CD4-positive, CD25-positive, alpha-beta regulatory T cell (primary cell): ENCODE measurements at places on chromosomes 11 and 22. TPM values are rescaled to one million over a fixed set of nuclear protein-coding genes. Genes with fewer than 3 reads are reported as not detected.

- no peaks in the 10 kb centered on the region for H3K36me3 ChIP-seq
- H3K4me3 ChIP-seq = no peak overlapping the region
- H3K4me1 ChIP-seq = peaks cover 10% of the 10 kb centered on the region
- DNase-seq = no peak
- peaks cover 4% of the 10 kb centered on the region for H3K27me3 ChIP-seq
- no peak overlapping the region for H3K27ac ChIP-seq
Measured at GRCh38 chr11:57571606-57572005, 4.1 kb upstream of the UBE2L6 start.

DNA sequence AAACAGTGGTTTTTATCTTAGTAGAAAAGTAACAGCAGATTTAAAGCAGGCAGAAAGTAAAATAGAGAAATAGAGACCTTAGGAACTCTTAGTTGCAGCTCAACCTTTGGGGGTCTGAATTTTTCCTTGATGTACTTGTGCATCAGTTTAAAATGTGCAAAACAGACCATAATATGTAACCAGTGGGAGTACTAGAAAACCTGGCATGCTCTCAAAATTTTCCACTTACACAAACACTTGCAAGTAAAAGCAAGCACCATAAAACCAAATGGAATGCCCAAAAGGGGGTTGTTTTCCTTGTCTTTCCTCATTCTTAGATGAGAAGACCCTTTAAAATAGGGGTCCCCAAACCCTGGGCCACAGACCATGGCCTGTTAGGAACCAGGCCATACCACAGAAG is 12.9 kb upstream of the MRGPRE start:
- no peaks in the 10 kb centered on the region for H3K36me3 ChIP-seq
- H3K4me1 ChIP-seq = no peaks in the 10 kb centered on the region
- DNase-seq = no peak
- no peak overlapping the region for H3K27ac ChIP-seq

- DNase-seq = no peak
- H3K4me3 ChIP-seq = no peak overlapping the region
- H3K27ac ChIP-seq = no peak overlapping the region
- H3K4me1 ChIP-seq = no peaks in the 10 kb centered on the region
Measured at GRCh38 chr11:119706887-119707286, 22.1 kb downstream of the NECTIN1 start.

- H3K4me1 ChIP-seq = no peaks in the 10 kb centered on the region
- H3K36me3 ChIP-seq = no peaks in the 10 kb centered on the region
- peaks cover 31% of the 10 kb centered on the region for H3K27me3 ChIP-seq
- no peak overlapping the region for H3K4me3 ChIP-seq
Measured at GRCh38 chr22:36700711-36701670, 2.6 kb downstream of the CACNG2 start.

DNA sequence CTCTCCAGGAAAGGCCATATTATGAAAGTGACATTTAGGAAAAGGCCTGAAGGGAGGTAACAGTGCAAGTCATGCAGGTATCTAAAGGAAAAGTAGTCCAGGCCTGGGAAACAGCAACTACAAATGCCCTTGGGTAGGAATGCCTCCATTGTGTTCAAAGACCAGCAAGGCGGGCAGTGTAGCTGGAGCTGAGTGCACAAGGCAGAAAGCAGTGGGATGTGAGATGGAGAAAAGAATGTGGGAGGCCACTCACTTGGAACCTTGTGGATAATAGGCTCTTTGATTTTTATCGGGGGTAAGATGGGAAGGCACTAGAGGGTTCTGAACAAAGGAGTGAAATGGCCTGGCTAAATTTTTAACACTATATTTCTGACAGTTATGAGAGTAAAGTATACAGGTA is 188.6 kb downstream of the PGR start:
- no peaks in the 10 kb centered on the region for H3K4me1 ChIP-seq
- H3K4me3 ChIP-seq = no peak overlapping the region
- no peak for DNase-seq

GRCh38 chr11:119481021-119481666 is 58.2 kb upstream of the THY1 start:
- no peaks in the 10 kb centered on the region for H3K36me3 ChIP-seq
- H3K4me3 ChIP-seq = no peak overlapping the region
- H3K4me1 ChIP-seq = peaks cover 3% of the 10 kb centered on the region
- peak; percentile 38 for DNase-seq
- no peak overlapping the region for H3K27ac ChIP-seq

- peak overlapping the region; percentile 5 for H3K4me3 ChIP-seq
- no peaks in the 10 kb centered on the region for H3K36me3 ChIP-seq
- DNase-seq = no peak
- H3K4me1 ChIP-seq = peaks cover 36% of the 10 kb centered on the region
- H3K27ac ChIP-seq = no peak overlapping the region
- H3K27me3 ChIP-seq = peaks cover 20% of the 10 kb centered on the region
Measured at GRCh38 chr22:37808294-37808657, 542 bp downstream of the GCAT start.

DNA sequence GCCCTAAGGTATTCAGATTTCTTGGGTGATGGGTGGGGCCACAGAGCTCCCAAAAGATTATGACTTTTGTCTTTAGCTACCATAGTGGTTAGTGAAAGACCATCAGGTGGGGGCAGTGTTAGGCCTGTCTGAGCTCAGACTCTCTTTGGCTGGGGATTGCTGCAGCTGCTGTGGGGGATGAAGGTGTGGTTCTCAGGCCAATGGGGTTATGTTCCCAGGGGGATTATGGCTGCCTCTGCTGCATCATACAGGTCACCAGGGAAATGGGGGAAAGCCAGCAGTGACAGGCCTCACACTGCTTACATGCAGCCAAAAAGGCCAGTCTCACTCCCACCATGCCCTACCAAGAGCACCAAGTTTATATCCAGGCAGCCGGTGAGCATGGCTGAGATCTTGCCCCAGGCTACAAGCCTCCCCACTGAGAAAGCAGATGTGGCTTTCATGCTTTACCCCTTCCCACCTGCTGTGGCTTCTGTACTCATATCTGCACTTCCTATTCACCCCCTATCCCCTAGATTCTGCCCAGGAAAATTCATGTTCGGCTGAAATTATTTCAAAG is 24.8 kb downstream of the CNTF start:
- H3K4me3 ChIP-seq = no peak overlapping the region
- no peaks in the 10 kb centered on the region for H3K27me3 ChIP-seq
- no peaks in the 10 kb centered on the region for H3K36me3 ChIP-seq
- no peak overlapping the region for H3K27ac ChIP-seq
- no peaks in the 10 kb centered on the region for H3K4me1 ChIP-seq

- no peaks in the 10 kb centered on the region for H3K4me1 ChIP-seq
- no peaks in the 10 kb centered on the region for H3K36me3 ChIP-seq
- no peak for DNase-seq
- no peak within 1 kb of the TSS for H3K4me3 ChIP-seq
Measured at GRCh38 chr11:112260490-112260889, at the start of gene PLET1. Gene PLET1, minus strand, starts transcription at chr11:112260860. Its CDS starts 271 bp downstream, at chr11:112260589.

- no peaks in the 10 kb centered on the region for H3K36me3 ChIP-seq
- DNase-seq = no peak
- peaks cover 6% of the 10 kb centered on the region for H3K27me3 ChIP-seq
- no peak overlapping the region for H3K27ac ChIP-seq
- no peak overlapping the region for H3K4me3 ChIP-seq
- peaks cover 6% of the 10 kb centered on the region for H3K4me1 ChIP-seq
Measured at GRCh38 chr11:61554172-61554988, 26.5 kb downstream of the SYT7 start.

DNA sequence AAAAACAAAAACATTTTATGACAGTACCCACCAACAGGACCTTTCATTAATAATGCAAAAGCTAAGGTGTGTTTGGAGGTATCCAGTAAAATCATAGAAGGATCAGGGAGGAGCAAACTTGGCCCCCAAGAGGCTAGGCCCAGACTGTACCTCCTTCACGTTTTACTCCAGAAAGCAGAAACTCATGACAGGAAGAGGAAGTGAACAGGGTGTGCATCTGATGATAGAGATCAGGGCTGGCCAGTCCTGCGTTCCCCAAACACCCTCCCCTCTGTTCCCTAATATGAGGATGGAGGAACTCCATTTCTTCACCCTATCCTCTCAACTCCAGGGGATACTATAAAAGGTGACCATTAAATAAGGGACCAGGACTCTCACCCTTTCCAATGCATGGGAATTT is 10.2 kb upstream of the MS4A12 start:
- no peaks in the 10 kb centered on the region for H3K4me1 ChIP-seq
- no peak overlapping the region for H3K4me3 ChIP-seq
- H3K27ac ChIP-seq = no peak overlapping the region
- no peaks in the 10 kb centered on the region for H3K27me3 ChIP-seq
- H3K36me3 ChIP-seq = no peaks in the 10 kb centered on the region

- no peaks in the 10 kb centered on the region for H3K4me1 ChIP-seq
- no peak overlapping the region for H3K4me3 ChIP-seq
- no peak for DNase-seq
- H3K27me3 ChIP-seq = no peaks in the 10 kb centered on the region
- peaks cover 42% of the 10 kb centered on the region for H3K36me3 ChIP-seq
Measured at GRCh38 chr11:72308226-72309073, 64.5 kb upstream of the PHOX2A start.

- no peaks in the 10 kb centered on the region for H3K4me1 ChIP-seq
- H3K36me3 ChIP-seq = no peaks in the 10 kb centered on the region
- no peak overlapping the region for H3K4me3 ChIP-seq
- DNase-seq = no peak
- no peaks in the 10 kb centered on the region for H3K27me3 ChIP-seq
Measured at GRCh38 chr11:15476371-15476917, 361.7 kb downstream of the INSC start.

GRCh38 chr11:12592283-12592682 is 81.9 kb upstream of the TEAD1 start:
- H3K4me1 ChIP-seq = peaks cover 3% of the 10 kb centered on the region
- DNase-seq = no peak

DNA sequence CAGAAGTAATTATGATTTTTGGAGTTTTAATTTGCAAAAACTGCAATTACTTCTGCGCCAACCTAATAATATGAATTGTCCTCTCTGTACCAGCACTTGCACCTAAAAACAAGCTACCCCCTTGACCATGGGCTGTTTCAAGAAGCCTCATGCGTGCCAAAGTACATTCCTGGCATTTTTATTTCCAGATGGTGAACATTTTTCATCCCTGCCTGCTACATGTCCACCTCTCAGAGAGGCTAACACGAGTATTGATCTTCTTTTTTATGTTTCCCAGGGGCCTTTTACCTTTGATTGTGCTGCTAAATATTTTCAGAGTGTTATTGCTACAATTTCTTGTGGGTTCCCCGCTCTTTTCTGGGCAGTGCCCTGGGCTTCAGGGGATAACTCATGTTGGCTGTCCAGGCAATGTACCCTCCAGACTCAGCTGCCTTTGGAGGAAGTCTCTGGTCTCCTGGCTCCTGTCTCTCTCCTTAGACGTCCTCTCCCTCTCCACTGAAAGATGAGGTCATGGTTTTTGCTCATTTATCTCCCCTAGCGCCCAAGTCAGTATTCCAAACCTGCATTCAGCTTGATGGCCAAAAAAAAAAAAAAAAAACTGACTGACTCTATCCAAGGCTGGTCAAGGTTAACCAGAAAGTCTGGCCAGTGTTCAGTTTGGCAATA is 86.2 kb upstream of the ASPHD2 start:
- no peak overlapping the region for H3K4me3 ChIP-seq
- no peaks in the 10 kb centered on the region for H3K36me3 ChIP-seq
- H3K27me3 ChIP-seq = peaks cover 4% of the 10 kb centered on the region
- no peak for DNase-seq

DNA sequence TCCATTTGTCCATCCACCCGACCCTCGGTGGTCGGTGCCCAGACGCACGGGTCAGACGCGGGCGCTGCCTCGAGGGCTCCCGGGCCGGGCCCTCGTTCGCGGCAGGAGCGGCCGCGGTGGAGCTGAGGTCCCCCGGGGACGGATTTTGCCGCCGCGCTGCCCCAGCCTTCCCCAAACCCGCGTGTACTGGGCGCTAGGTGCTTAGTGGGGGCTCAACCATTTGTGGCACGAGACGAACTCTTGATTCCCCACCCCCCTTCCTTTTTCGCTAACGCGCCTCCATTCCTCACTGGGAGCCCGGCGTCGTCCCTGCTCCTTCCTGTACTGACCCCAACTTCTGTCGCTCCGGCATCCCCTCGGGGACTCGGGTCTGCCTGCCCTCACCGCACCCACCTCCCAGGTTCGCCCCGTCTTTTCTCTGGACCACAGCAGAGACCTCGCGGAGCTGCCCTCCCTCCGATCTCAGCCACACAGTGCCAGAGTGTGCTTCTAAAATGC is 789 bp upstream of the CBX7 start:
- no peak for DNase-seq
- H3K27ac ChIP-seq = peak overlapping the region; percentile 85
- H3K4me1 ChIP-seq = peaks cover 47% of the 10 kb centered on the region
- H3K27me3 ChIP-seq = peaks cover 3% of the 10 kb centered on the region
- H3K36me3 ChIP-seq = peaks cover 6% of the 10 kb centered on the region
- H3K4me3 ChIP-seq = peak overlapping the region; percentile 37

- no peak overlapping the region for H3K27ac ChIP-seq
- H3K4me1 ChIP-seq = no peaks in the 10 kb centered on the region
- no peaks in the 10 kb centered on the region for H3K27me3 ChIP-seq
- no peak overlapping the region for H3K4me3 ChIP-seq
- no peaks in the 10 kb centered on the region for H3K36me3 ChIP-seq
Measured at GRCh38 chr11:60100516-60100915, 12.1 kb downstream of the MS4A2 start.

- no peak for DNase-seq
- H3K27ac ChIP-seq = no peak overlapping the region
- H3K36me3 ChIP-seq = no peaks in the 10 kb centered on the region
Measured at GRCh38 chr11:44946263-44946662, 4.4 kb downstream of the TP53I11 start.

DNA sequence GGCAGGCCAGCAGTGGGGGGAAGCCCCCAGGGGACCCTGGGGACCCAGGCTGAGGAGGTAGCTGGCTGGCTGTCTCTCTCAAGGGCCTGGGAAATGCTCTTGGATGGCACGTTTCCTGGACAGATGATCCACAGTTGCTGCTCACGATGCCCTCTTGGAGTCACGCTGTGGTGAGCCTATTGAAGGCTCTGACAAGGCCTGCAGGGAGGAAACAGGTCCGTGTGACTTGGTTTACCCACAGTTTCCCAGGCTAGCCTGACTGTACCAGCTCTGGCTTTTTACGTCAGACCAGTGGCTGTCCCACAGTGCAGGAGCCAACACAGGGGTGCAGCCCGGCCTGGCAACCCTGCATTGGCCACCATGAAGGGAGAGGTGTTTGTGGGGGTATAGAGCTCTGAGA is 29.2 kb upstream of the PPARA start:
- H3K36me3 ChIP-seq = no peaks in the 10 kb centered on the region
- DNase-seq = no peak
- H3K4me1 ChIP-seq = peaks cover 12% of the 10 kb centered on the region
- H3K27me3 ChIP-seq = no peaks in the 10 kb centered on the region
- H3K4me3 ChIP-seq = no peak overlapping the region

- no peaks in the 10 kb centered on the region for H3K4me1 ChIP-seq
- H3K27me3 ChIP-seq = peaks cover 4% of the 10 kb centered on the region
- no peaks in the 10 kb centered on the region for H3K36me3 ChIP-seq
- H3K4me3 ChIP-seq = no peak overlapping the region
Measured at GRCh38 chr11:86608251-86608799, 64.1 kb downstream of the ME3 start.

BARX2 gene
- not detected for total RNA-seq

LRRC74B gene
- total RNA-seq = 0.10 TPM

CSKMT gene
- total RNA-seq = 12.3 TPM

CASP5 gene
- total RNA-seq = not detected

TUB gene
- 0.27 TPM for total RNA-seq

IGSF22 gene
- 2.1 TPM for total RNA-seq

PHOX2A gene
- total RNA-seq = not detected
